NCI-H524 (cell line): ENCODE measurements at places on chromosomes 12 and 14.
A peak's percentile ranks its signal among the peaks of the same experiment; 100 is the strongest.

GRCh38 chr14:26598081-26598671 lies 343 bp upstream of the NOVA1 start:
- DNase-seq: peak; percentile 100

GRCh38 chr12:22334410-22335100 lies at the start of gene ST8SIA1:
TSS of gene ST8SIA1 (minus strand) at chr12:22334707. CDS start at chr12:22334232, 475 bp downstream.
- peak; percentile 45 for DNase-seq

DNA sequence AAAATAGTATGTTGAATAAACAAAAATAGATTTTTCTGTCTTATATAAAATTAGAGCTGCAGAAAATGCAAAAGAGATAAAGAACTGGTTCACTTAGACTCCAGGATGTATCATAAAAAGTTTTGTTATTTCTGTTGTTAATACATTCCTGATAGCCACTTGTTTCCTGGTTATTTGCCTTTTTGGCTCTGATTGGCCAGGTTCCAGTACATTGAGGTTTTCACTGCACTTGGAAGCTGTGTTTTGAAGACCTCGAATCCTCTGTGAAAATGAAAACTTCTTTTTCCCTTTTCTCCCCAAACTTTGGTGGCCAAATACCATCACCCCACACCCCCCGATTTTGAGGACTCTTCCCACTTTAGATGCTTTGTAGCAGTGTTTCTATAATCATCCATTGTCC lies 525.3 kb downstream of the MED13L start:
- no peak for DNase-seq

DNA sequence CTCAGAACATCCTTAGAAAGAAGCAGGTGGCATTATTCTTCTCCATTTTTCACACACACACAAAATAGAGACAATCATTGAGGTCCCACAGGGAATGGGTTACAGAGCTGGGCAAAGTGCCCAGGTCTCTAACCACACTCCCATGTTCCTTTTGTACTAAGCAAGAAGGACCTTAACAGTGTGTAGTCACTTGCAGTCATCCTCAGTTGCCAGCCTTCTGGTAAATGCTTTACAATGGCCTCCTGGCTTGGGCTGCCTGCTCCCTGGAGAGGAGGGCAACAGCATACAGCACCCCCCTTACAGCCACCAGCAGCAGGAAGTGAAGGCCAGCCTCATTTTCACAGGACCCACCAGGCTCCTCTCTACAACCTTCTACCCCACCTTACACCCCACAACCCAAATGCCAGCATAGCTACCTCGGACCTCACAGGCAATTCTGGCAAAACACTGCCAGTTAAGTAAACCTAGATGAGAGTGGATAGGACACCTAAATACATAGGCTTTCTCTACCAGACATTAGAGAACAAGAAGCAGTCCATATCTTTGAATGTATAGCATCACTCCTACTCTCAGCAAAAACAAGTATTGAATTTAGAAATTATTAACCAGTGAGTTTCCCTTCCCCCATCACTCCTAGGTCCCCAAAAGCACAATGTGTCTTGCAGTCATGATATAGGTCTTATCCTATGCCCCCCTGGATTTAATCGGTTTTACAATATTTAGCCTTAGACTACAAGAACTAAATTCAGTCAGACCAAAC lies 88.1 kb downstream of the PPP2R5E start:
- DNase-seq: no peak

DNA sequence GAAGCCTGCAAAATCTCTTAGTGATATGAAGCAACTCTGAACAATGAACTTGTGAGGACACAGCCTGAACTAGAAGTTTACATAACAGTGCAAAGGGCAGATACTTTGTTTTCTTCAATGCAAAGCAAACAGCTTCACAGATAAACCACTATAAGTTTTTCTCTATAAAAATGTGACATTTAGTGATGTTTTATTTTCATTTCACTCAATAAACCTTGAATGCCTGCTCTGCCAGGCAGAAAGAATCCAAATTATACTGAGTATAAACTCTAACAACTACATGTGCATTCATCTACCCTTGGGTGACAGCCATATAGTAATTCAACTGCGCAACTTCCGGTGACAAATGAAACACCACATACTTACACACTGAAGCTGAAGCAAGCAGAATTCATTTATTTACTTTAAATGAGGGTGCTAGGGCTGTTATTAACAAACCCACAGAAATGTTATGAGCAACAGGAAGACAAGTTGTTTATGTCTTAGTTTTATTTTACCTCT lies 10.3 kb downstream of the DCP1B start:
- DNase-seq: no peak
